ENCODE measurements at places on chromosomes 2 and 18.

- DNase-seq, result no peak
These were observed 1303.1 kb upstream of the DDX18 start for GRCh38 chr2:116511426-116511825.

- no peak for DNase-seq
These were observed 122.2 kb downstream of the QPCT start for GRCh38 chr2:37466533-37467222.

- no peak for DNase-seq
These were observed 101.2 kb downstream of the RTP5 start for GRCh38 chr2:241970716-241971115.

- DNase-seq, result no peak
These were observed 20.7 kb downstream of the BOK start for GRCh38 chr2:241579281-241579680.

- no peak for DNase-seq
These were observed 277.4 kb downstream of the TNS1 start for GRCh38 chr2:217725409-217725808.

Measured in activated effector memory CD4-positive, alpha-beta T cell treated with Interleukin-2 at 50 U/mL for 16 hours (primary cell).